ENCODE measurements at places on chromosomes 4 and X.

DNA sequence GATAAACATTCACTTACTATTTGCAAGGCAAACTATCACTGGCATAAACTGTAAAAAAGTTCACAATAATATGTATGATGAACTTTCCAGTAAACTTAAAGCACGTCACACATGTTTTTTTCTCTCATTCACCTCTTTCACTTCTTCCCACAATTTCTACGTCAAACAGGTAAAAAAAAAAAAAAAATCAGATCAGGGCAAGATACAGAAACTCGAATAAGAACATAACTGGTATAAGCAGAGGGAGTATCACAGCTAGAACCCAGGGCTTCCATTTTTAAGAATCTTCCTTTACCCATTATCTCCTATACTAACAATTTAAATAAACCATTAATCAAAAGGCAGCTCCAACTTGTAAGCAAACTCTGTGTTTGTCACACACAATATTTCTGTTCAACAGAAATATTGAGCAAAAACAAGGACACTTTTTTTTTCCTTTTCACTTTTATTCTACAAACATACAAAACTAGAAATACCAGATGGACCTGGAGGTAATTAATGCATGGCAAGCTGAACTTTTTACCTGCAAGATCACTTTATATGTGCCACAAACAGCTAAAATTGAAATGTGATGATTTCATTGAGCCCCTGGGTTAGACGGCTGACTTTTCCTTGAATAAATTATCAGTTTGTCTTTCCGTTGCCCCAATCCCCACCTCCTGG lies 47.5 kb upstream of the NSUN7 start:
- no peak for DNase-seq

- DNase-seq: no peak
These were observed 5.2 kb downstream of the HELT start for GRCh38 chr4:185023471-185023870.

DNA sequence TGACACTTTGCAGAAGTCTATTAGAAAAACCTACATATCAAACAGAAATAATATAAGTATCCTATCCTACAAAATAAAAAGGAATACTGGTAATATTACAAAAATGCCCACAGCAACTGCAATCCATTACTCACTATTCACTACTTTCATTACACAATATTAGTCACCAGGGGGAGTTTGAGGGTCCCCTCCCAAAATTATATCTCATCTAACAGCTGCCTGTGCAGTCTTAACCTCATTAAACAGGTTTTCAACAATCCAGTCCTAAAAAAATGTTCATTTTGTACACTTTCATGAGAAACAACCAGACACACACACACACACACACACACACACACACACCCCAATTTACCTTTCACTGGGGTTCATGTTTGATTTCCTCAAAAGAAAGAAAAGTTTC lies 2.9 kb downstream of the CLOCK start:
- DNase-seq: peak; percentile 31

GRCh38 chr4:10731162-10731561 lies 46.6 kb upstream of the CLNK start:
- DNase-seq: no peak

DNA sequence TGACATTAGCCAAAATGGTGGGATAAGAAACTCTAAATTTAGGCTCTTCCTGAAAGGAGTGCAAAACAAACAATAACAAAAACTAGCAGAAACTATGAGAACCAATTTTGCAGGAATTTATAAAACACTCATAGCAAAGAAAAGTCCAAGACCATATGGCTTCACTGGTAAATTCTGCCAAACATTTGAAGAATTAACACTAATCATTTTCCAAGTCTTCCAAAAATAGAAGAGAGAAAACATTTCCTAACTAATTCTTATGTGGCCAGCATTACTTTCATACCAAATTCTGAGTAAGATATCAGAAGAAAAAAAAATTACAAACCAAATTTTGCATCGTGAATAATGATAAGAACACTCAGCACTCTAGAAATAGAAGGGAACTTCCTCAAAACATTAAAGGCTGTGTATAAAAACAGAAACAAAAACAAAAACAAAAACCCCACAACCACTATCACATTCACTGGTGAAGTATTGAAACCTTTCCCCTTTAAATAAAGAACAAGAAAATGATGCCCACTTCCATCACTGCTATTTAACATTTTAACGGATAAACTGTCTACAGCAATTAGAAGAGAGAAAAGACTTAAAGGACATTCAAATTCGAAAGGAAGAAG lies 524.3 kb upstream of the GALNTL6 start:
- DNase-seq: no peak

GRCh38 chrX:124931241-124931640 lies 388.4 kb upstream of the TEX13C start:
- DNase-seq: no peak

DNA sequence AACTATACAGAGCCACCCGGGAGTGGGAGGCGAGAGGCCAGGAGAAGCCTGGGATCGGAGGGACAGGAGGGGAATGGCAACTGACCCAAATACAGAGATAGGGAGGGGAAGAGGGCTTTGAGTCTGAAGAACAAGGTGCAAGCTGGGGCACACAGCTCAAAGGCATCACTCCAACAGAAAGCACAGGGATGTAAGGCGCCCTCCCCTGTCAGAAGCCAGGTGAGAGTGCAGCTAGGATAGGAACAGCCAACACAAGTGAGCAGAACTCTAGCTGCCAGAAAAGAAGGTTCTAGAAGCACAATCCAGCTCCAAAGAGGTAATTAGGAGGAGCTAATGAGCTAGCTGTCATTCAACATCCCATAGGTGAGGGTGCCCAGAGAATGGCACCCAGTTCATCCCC lies 232.2 kb downstream of the DHX15 start:
- DNase-seq: no peak

GRCh38 chr4:166318810-166319525 lies 445.9 kb downstream of the TLL1 start:
- no peak for DNase-seq

DNA sequence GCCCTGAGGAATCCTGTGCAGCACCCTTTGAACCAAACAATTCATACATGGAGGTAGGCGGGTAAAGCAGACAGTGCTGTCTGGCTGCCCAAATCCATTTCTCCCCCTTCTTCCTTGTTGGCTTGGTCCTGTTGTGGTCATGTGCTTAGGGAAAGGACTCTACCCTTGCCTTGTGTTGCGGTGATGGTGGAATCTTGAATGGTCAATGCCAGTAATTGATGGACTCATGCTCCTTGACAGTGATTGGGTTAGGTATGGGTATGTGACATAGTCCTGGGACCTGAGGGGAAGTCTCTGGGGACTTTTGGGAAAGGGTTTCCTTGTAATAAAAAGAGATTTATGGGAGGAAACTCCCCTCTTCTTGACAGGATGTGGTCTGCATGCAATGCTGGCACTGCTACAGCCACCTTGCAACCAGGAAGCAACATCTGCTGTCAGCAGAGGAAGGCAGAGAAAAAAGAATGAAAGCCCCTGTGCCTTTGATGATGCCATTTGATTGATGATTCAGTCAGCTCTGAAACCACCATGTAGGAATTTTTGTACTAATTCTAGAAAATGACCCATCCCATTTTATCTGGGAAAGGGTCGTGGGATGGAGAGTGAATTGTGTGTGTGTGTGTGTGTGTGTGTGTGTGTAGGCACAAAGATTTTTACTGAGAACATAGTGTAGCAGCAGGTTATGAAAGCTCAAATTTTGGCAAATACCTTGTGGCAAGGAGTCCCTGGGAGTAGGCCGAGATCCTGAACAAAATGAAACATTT lies 30.0 kb upstream of the HUWE1 start:
- peak; percentile 71 for DNase-seq

GRCh38 chrX:76919761-76920160 lies 492.3 kb downstream of the MAGEE1 start:
- DNase-seq: no peak
